ENCODE measurements at places on chromosomes 7 and 10.
A peak's percentile ranks its signal among the peaks of the same experiment; 100 is the strongest.

- no peak for DNase-seq
These were observed 1360.1 kb upstream of the CELF2 start for GRCh38 chr10:9657530-9657929.

GRCh38 chr7:121689749-121690148 lies 183.2 kb upstream of the PTPRZ1 start:
- no peak for DNase-seq

GRCh38 chr10:33234831-33235237 lies 99.6 kb downstream of the NRP1 start:
- DNase-seq: no peak

DNA sequence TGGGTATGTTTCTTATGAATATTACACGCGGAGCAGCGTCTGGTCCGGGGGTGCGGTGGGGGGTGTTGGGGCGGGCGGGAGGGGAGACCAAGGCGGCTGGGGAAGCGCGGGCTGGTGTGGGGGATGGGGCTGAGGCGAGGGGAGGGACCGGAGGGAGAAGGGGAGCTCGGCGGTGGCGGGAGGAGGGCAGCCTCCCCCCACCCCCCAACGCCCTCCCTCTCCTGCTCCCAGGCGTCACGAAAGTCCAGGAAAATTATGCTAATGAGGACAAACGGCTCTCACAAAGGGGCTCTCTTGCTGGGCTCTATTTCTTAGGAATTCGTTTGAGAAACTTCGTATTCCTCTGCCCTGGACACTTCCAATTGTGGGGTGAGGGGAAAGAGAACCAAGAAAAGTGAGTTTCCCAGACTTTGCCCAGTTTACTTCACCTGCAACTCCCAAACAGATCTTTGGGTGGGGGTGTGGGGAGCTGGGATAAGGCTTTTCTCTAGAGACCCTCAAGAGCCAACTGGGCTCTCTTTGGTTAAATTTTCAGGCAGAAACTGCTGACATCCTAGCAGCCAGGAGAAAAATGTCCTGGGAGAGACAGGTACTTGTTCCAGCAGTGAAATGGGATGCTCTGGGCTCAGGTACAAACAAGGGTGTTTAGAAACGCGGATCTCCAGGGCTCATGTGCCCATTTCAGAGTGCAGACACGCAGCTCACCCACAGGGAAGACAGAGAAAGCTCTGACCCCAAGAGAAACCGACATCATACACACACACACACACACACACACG lies 11.7 kb upstream of the HOXA2 start:
- no peak for DNase-seq

DNA sequence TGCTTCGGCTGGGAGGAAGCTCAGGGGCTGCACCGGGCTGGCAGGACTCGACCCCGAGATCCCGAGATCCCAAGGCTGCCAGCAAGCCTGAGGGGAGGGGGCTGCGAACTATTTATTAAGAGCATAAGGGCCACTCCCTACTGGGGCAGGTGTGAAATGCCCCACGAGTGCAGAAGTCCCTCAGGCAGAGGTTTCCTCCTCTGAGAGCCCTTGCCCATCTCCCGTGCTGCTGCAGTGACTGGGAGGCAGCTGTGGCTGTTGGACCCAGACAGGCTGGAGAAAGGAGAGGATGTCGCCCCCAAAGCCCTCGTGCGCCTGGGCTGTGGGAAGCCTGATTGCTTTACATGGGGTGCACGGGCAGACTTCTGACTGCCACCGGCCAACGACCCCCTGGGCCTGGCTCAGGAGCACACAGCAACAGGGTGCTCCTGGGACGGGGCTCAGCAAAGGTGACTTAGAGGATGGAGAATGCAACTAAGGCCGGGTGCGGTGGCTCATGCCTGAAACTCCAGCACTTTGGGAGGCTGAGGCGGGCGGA lies 39.8 kb downstream of the RGS10 start:
- DNase-seq: no peak

DNA sequence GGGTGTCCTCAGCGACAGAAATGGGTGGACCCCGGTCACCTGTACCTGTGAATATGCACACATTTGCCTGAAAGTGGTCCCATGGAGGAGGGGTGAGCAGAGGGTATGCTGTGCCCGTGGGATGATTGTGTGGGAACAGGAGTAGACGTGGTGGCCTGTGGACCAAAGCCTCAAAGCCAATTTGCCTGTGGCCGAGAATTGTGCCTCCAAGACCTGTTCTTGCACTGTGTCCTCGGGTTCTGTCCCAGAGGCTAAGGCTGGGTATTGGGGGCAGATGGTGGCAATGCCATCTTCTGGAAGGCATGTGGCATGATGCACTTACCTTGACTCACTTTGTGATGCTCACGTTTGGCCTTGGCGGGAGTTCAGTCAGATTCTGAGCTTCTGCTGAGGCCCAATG lies 351.0 kb downstream of the TCERG1L start:
- peak; percentile 16 for DNase-seq

DNA sequence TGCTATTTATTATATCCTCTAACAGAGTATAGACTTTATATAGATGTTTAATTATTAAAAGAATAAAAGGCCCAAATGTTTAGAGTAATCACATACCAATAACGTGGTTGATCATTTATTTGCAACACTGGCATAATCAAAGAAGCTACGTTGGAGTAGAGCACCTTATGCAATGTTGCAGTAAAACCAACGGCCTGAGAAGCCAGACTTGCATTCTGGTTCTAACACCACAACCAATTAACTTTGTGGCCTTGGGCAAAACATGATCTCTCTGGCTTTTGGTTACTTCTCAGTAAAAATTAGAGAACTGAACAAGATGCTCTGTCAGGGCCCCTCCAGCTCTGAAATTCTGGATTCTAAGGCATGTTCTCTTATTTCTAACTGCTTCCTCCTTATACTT lies 476.2 kb downstream of the GRM8 start:
- no peak for DNase-seq

GRCh38 chr7:116592445-116592844 lies 67.6 kb downstream of the CAV1 start:
- no peak for DNase-seq

- DNase-seq: peak; percentile 60
These were observed 83.9 kb downstream of the JAZF1 start for GRCh38 chr7:28096713-28097112.

DNA sequence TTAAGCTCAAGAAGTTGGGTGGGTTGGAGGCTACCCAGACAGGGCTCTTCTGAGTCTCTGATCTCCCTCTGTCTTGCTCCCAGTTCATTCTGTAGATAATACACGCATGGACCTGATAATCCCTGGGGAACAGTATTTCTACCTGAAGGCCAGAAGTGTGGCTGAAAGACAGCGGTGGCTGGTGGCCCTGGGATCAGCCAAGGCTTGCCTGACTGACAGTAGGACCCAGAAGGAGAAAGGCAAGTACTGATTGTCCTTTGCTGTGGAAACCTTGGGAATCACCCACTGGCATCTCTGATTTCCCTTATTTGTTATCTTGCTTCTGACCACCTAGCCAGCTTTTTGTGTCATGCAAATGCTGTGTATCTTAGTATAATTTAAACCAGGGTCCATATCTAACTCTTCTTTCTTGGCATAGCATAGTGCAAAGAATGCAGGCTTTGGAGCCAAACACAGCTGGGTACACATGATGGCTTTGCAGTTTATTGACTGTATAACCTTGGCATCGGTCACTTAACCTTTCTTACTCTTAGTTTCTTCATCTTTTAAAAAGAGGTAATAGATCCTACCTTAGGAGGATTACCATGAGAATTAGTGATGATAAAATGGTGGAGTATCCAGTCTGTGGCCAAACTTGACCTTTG lies 18.0 kb downstream of the PLEKHA8 start:
- no peak for DNase-seq

GRCh38 chr7:31309407-31309806 lies 31.1 kb downstream of the NEUROD6 start:
- DNase-seq: no peak

DNA sequence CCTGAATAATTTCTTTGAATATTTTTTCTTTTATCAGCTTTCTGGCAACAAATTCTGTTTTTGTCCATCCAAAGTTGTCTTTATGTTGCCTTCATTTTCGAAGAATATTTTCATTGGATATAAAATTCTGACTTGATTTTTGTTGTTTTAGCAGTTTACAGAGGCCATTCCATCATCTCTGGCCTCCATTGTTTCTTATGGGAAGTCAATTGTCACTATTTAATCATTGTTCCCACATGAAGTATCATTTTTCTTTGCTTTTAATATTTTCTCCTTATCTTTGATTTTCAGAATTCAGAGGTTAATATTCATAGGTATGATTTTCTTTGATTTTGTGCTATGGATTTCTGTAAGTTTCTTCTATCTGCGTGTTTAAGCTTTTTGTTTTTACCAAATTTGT lies 512.6 kb downstream of the LRMDA start:
- DNase-seq: no peak

- DNase-seq: no peak
These were observed 76.1 kb upstream of the PITRM1 start for GRCh38 chr10:3248526-3249306.

DNA sequence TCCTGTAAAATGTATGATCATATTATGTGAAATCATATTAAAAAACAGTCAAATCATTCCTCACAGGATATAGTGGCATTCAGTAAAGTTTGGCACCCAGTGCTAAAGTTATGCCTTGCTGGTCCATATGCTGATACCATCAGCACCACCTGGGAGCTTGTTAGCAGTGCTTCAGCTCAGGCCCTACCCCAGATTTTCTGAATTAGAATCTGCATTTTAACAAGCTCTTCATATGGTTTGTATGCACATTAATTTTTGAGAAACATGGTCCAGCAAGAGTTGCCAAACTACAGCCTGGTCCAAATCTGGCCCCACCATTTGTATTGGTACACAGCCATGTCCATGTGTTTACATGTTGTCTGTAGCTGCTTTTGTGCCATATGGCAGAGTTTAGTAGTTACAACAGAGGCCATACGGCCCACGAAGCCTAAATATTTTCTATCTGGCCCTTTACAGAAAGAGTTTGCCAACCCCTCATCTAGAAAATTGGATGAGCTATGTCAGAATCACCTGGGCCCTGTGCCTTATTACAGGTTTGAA lies 30.1 kb downstream of the RAB18 start:
- no peak for DNase-seq

- DNase-seq: no peak
These were observed 700 bp downstream of the H2BK1 start for GRCh38 chr7:151209588-151209987.

- DNase-seq: no peak
These were observed 145.2 kb downstream of the ST7 start for GRCh38 chr7:117098457-117098856.

- no peak for DNase-seq
These were observed 415.3 kb upstream of the SEMA3D start for GRCh38 chr7:85602196-85602595.

DNA sequence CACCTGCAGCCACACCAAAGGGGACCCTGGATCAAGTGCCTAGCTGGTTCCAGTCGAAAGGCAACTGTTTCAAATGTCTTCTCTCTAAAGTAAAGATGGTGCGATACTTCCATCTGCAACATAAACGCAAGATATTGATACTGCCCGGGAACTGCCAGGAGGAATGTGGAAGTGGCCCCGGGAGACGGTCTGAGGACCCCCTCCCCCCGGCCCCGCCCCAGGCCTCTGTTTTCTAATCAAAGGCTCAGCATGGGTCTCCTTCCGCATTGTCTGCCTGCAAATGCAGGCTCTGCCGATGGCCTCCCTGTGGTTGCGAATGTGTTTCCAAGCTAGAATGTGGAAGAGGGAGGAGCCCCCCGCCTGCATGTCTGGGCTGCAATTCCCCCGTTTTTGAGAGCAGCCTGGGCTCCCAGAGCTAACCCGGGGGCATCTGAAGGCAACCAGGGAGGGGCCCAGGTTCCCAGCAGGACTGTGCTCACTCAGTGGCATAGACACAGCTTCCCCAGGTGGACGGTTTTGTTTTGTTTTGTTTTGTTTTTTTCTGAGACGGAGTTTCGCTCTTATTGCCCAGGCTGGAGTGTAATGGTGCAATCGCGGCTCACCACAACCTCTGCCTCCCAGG lies 223.9 kb upstream of the PPP2R2D start:
- no peak for DNase-seq

- no peak for DNase-seq
These were observed 18.8 kb upstream of the TLL2 start for GRCh38 chr10:96532523-96532922.

GRCh38 chr7:97421307-97421930 lies 303.9 kb downstream of the SDHAF3 start:
- no peak for DNase-seq

DNA sequence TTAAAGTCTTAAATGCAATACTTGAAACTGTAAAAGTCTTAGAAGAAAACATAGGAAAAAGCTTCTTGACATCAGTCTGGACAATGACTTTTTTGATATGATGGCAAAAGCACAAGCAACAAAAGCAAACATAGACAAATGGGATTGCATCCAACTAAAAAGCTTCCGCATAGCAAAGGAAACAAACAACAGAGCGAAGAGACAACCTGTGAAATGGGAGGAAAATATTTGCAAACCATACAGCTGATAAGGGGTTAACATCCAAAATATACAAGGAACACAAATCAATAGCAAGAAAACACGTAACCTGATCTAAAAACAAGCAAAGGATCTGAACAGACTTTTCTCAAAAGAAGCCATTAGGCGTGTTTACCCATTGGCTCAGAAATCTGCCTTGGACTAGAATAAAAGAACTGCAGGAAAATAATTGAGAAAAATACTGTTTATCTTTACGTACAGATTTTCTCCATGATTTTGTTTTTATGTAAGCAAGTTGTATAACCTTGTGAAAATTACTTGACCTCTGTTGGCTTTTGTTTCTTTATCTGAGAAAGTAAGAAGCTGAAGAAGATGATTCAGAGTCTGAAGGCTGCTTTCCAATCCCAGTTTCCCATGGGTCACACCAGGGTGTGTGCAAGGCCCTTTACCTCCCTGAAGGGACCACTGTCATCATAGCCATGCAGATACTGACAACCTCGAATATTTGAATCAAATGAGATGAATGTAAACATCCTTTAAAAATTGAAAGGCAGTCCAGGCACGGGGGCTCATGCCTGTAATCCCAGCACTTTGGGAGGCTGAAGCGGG lies 99.1 kb upstream of the LANCL2 start:
- DNase-seq: no peak

DNA sequence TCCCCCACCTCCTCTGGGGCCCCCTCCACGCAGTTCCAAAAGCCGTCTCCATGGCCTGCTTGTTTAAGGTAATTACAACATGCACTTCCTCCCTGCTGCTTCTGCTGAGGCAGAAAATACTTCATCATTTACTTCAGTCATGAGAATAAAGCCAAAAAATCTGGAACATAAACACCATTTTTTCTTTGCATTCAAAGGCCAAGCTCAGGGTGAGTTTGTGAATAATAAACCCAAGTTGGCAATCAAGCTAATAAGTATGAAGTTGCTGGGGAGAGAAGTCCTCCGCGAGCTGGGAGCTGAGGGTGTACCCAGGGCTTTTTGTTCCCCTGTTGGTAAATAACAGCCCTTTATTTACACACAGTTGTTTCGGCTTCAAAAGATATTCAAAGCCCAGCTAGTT lies 70.5 kb downstream of the FAM204A start:
- no peak for DNase-seq
